ENCODE measurements at places on chromosomes 7 and 10. TPM values are rescaled to one million over a fixed set of nuclear protein-coding genes. Genes with fewer than 3 reads are reported as not detected.

- no peaks in the 10 kb centered on the region for H3K4me1 ChIP-seq
- H3K27me3 ChIP-seq, result no peaks in the 10 kb centered on the region
- H3K27ac ChIP-seq, result no peak overlapping the region
- no peak overlapping the region for H3K4me3 ChIP-seq
- DNase-seq, result no peak
These were observed 273.5 kb downstream of the TCERG1L start for GRCh38 chr10:131038056-131038455.

GRCh38 chr10:43218951-43219837 lies 47.7 kb downstream of the RASGEF1A start:
- peak overlapping the region; percentile 79 for H3K27ac ChIP-seq
- H3K27me3 ChIP-seq, result no peaks in the 10 kb centered on the region
- DNase-seq, result no peak
- H3K4me1 ChIP-seq, result no peaks in the 10 kb centered on the region
- H3K36me3 ChIP-seq, result no peaks in the 10 kb centered on the region

DNA sequence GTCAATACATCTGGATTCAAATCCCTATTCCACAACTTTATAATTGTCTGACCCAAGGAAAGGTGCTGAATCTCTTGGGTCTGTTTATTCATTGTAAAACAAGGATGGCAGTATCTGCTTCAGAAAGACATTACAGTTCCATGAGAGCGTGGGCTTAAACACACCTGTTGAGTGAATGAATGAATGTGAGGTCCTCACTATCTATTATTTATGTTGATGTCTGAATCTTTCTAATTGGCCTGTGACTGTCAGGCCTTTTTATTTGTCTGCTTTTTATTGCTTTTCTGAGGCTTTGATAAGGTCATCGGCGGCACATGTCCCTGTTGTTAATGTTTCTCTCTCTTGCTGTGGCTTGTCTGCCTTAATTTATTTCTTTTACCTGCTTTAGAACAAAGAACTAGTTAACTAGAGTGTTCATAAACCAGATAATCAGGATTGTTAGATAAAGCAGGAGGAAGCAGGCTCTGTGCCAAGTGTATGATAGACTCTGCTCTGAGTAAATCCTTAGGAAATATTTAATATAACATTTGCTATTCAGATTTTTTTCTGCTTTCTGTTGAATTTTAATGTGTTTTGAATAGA lies 42.3 kb upstream of the CYCS start:
- no peak overlapping the region for H3K27ac ChIP-seq
- no peaks in the 10 kb centered on the region for H3K27me3 ChIP-seq
- H3K4me1 ChIP-seq, result peaks cover 9% of the 10 kb centered on the region
- H3K4me3 ChIP-seq, result no peak overlapping the region
- H3K36me3 ChIP-seq, result peaks cover 11% of the 10 kb centered on the region
- DNase-seq, result no peak

Gene SLC16A9
- 4.9 TPM for total RNA-seq

Gene CCL24
- total RNA-seq, result not detected

Gene NAPEPLD
- total RNA-seq, result 11.4 TPM

Gene LDB3
- total RNA-seq, result 0.50 TPM

Gene SFRP4
- total RNA-seq, result not detected

DNA sequence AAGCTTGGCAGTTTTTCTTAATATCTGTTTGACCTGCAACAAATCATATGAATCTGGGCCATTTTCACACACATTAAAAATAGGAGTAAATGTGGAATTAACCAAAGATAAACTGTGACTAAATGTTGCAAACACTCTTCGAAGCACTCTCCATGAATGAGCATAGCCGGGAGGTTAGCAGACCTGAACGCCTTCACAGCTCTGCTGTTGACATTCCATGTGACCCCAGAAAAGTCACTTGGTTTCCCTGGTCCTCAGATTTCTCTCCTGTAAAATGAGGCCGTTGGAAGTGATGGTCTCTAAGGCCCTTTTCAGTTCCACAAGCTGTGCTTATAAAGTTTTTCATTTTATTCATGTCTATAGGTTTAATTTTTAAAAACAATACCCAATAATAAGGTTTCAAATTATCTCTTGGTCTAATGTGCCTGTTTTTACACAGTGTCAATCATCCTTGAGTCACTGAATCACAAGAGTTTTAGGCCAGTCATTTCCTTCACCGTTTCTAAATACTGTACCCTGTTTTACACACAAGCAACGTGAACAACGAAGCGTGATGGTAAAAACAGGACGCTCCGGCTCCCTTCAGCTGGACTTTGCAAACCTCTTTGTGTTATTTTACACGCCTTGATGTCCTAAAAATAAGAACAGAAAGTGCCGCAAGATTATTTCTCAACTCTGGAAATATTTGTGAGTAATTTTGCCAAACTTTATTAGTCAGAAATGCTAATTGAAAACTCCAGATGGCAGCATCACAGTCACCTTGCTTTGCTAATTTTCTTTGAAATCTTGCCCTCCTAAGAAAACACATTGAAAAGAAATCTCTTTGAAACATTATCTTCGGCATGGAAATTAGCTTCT lies 38.6 kb upstream of the MET start:
- no peaks in the 10 kb centered on the region for H3K4me1 ChIP-seq
- no peaks in the 10 kb centered on the region for H3K27me3 ChIP-seq
- no peak for DNase-seq
- H3K36me3 ChIP-seq, result no peaks in the 10 kb centered on the region

Gene CLDN4
- total RNA-seq, result 7.3 TPM

GRCh38 chr10:107054469-107055156 lies 109.9 kb downstream of the SORCS1 start:
- peaks cover 17% of the 10 kb centered on the region for H3K4me1 ChIP-seq
- H3K27ac ChIP-seq, result no peak overlapping the region

Gene PBLD
- total RNA-seq, result 4.3 TPM

Gene HOXA4
- total RNA-seq, result not detected

DNA sequence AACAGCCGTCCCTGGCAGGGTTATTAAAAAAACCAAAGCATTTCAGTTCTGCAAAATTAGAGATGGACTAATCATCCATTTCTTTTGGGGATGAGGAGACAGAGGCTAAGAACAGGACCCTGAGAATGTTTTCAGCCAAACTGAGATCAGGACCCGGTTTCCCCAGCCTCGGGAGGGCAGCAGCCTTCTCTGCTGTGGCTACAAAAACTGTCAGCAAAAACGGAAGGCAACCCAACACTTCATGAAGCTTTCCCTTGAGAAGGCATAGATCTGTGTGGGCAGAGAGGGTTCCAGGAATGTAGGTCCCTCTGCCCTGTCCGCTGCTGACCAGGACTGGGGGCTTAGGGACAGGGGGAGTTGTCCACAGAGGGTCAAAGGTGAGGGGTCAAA lies 313.5 kb downstream of the TCERG1L start:
- no peaks in the 10 kb centered on the region for H3K27me3 ChIP-seq
- no peak overlapping the region for H3K27ac ChIP-seq
- H3K4me1 ChIP-seq, result no peaks in the 10 kb centered on the region
- H3K4me3 ChIP-seq, result no peak overlapping the region

GRCh38 chr7:28400838-28401360 lies 11.4 kb upstream of the CREB5 start:
- no peak for DNase-seq
- no peaks in the 10 kb centered on the region for H3K4me1 ChIP-seq
- no peak overlapping the region for H3K27ac ChIP-seq
- no peaks in the 10 kb centered on the region for H3K36me3 ChIP-seq
- H3K27me3 ChIP-seq, result peaks cover 26% of the 10 kb centered on the region

DNA sequence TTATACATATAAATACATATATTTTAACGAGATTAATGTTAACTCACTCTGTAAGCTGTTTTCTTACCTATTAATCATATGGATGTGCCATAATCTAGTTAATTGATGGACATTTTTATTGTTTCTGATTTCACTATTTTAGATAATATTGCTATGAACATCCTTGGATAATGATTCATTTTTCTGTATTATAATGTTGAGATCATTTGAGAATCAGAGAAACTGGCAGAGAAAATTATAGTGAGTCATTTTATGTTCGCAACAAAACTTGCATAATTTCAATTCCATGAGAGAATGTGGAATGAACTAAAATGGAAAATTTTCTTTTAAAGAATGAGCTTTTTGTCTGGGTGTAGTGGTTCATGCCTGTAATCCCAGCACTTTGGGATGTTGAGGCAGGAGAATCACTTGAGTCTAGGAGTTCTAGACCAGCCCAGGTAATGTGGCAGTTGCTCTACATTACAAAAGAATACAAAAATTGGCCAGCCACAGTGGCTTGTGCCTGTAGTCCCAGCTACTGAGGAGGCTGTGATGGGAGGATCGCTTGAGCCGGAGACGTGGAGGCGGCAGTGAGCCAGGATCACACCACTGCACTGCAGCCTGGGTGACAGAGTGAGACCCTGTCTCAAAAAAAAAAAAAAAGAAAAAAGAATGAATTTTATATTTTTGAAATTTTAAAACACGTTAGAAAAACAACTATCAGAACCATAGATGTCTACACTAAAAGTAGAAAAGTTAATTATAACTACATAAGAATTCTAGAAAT lies 40.5 kb downstream of the PAPSS2 start:
- H3K36me3 ChIP-seq, result no peaks in the 10 kb centered on the region
- H3K27me3 ChIP-seq, result no peaks in the 10 kb centered on the region
- DNase-seq, result no peak
- no peak overlapping the region for H3K27ac ChIP-seq
- H3K4me3 ChIP-seq, result no peak overlapping the region

DNA sequence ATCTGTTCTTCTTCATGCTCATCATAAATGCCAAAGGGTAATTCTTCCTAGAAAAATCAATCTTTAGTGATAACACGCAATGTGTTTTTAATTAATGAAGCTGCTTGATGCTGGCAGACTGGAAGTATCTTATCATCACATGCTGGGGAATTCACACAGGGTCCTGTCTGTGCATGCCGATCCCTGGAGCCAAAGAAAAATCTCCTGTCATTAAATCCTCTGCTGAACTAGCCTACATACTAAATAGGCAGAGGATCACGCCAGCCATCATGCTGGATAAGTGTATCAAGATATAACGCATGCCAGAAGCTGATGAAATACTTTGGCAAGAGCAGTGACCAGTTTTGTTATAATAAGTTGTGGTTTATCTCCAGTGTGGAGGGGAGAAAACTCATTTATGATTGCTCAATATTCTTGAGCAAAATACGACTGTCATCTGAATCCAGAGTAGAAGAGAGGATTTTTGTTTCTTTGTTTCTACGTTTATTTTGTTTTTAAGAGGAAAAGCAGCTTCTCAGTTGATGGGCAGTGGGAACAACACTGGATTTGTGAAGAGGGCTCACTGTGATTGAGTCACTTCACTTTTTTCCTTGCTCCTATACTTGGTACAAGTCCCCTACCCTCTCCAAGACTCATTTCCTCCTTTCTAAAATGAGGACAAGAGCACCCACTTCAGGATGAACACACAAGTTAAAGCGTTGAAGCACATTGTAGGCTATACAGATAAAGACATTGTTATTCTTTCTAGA lies 649.1 kb downstream of the TNS3 start:
- no peak for DNase-seq
- no peak overlapping the region for H3K27ac ChIP-seq
- H3K27me3 ChIP-seq, result no peaks in the 10 kb centered on the region
- H3K4me3 ChIP-seq, result no peak overlapping the region

Gene MTURN
- total RNA-seq, result 7.6 TPM

Gene WDFY4
- not detected for total RNA-seq

DNA sequence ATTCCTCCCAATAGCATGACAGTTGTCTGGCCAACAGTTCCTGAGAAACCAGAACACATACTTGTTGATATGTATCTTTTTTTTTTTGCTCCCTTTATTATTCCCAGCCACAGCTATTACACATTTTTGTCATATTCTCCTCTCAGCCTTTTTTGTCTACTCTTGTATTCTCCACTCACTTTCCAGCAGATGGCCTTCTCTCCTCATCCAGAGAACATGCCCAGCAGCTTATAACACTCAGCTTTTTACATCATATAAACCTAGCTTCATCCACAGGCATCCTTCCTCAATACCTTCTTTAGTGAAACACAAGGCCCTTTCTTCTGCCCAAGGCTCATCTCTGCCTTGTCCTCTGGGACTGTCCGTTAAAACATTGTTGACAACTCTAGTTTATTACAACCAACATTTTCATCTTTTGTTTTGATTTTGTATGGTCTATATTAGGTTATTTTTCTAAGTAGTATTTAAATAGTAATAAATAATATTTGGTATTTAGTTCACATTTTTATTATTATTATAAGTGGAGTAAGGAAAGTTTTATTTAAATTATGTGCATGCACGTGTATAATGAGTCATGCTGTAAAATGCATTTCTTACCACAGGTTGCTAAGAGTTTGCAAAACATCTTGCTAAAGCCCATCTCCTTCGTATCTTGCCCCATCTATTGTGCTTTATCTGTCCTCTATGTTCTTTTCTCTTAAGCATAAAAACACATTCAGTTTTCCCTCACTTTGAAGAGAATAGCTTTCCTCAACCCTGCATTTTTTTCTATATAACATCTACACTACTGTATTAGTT lies 101.5 kb downstream of the ORC5 start:
- no peak overlapping the region for H3K4me3 ChIP-seq
- H3K4me1 ChIP-seq, result peaks cover 4% of the 10 kb centered on the region
- H3K27me3 ChIP-seq, result no peaks in the 10 kb centered on the region
- H3K36me3 ChIP-seq, result no peaks in the 10 kb centered on the region
- no peak overlapping the region for H3K27ac ChIP-seq

DNA sequence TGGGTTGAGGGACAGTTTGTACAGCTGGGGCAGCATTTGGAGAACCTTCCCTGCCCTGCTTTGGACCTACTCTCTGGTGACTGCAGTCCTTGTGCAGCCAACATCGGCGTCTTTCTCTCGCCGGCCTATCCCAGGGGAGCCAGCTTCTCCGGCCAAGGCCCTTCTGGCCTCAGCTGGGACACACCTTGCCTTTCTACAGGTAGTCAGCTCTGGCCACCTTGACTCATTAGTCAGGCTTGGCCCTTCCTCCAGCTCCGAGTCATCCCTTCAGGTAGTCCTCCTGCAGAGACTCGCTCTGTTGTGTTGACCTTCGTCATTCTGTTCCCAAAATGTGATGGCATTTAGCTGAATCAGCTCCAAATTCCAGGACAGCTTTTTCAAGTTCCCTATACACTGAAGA lies 145.0 kb upstream of the CHST15 start:
- H3K27ac ChIP-seq, result no peak overlapping the region
- H3K4me3 ChIP-seq, result no peak overlapping the region
- no peaks in the 10 kb centered on the region for H3K4me1 ChIP-seq
- H3K27me3 ChIP-seq, result no peaks in the 10 kb centered on the region
- no peaks in the 10 kb centered on the region for H3K36me3 ChIP-seq

Measured in endodermal cell (in vitro differentiated cells).